Cortex of kidney (tissue), 1 donor: ENCODE measurements at places on chromosomes 12 and 14.

GRCh38 chr12:70643939-70644338, 6.7 kb upstream of the PTPRB start:
- DNase-seq, result no peak

- DNase-seq, result no peak
These were observed 50.4 kb upstream of the ASPG start for GRCh38 chr14:104034976-104035699.

GRCh38 chr12:11798006-11798708, 148.7 kb downstream of the ETV6 start:
- no peak for DNase-seq

GRCh38 chr12:54431911-54432814, 13.1 kb upstream of the ITGA5 start:
- no peak for DNase-seq

- DNase-seq, result no peak
These were observed 329.8 kb upstream of the SFSWAP start for GRCh38 chr12:131380965-131381705.

GRCh38 chr14:25396128-25396527, 346.2 kb upstream of the STXBP6 start:
- DNase-seq, result no peak

- no peak for DNase-seq
These were observed 43.2 kb upstream of the PNMA1 start for GRCh38 chr14:73757381-73757780.

- DNase-seq, result no peak
These were observed 30.1 kb upstream of the PWP1 start for GRCh38 chr12:107655281-107656065.

- DNase-seq, result no peak
These were observed 28.2 kb upstream of the LRP1-AS start for GRCh38 chr12:57175428-57176138.

DNA sequence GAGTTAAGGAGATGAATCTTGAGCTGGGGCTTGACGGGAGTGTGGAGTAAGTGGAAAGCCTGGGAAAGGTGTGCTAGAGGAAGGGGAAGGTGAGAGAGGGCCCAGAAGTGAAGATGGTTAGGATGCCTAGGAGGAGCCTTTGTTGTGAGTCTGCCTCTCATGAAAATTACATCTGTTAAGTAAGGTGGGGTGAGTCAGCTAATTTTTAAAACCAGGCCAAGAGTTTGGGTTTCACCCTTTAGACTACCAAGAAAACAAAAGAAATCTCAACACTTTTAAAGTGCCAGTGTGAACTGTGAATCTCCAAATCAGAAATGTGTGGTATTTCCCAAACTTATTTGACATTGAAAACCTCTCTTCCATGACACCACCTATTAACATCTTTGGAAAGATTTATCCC, 185.2 kb downstream of the CRADD start:
- DNase-seq, result no peak

- no peak for DNase-seq
These were observed 188.3 kb upstream of the BCL2L14 start for GRCh38 chr12:11882301-11883019.

DNA sequence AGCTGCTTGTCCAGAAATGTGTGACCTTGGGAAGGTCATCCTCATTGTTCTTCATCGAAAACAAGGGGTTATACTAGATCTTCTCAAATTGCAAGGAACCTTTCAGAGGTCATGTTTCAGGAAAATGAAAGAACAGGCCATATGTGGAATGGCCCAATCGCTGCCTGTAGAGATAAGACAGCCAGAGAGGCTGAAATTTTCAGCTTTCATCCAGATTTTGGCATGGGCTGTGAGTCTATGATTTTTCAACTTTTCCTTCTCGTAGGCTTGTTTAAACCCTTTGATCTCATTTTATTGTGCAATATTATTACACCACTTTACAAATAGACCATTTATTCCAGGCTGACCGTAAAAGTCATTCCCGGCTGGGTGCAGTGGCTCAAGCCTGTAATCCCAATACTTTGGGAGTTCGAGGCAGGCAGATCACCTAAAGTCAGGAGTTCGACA, 17.1 kb upstream of the ATXN2 start:
- no peak for DNase-seq

DNA sequence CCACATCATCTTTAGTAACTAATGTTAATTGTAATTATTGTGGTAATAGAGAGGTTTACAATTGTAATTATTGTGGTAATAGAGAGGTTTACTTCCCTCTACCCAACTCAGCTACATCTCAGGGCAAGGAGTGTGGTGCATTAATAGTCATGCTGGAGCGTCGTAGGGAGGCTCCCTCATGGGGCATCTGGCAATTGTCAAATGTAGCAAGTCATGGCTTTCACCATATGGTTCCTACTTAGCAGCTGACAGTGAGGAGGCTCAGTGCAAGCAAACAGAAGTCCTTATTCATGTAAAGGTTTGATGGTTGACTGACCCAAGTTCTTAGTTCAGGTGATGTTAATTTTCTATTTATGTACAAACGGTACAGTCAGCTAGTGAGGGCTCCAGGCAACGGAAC, 1012.0 kb downstream of the FLRT2 start:
- DNase-seq, result no peak

- no peak for DNase-seq
These were observed 71.8 kb downstream of the TTC9 start for GRCh38 chr14:70713511-70713916.

DNA sequence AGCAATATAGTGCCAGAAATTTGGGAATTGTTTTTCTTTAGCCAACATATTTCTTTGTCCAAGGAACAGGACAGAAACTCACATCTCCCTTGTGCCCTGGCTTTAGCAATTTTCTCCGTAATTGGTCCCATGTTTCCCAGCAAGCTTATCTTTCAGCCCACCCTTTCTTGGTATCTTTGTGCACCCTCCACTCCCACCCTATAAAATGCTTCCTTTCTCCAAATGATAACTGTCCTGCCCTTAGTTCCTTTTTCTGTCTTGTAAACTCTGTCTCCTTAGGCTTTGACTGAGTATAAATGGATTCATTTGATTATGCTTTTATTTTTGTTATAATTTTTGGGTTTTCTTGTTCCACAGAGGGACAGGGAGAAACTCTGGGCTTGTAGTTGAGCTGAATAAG, 442.8 kb downstream of the ATP23 start:
- DNase-seq, result no peak

- no peak for DNase-seq
These were observed 172.6 kb downstream of the RASSF9 start for GRCh38 chr12:85663631-85664030.

GRCh38 chr14:80109055-80109454, 102.2 kb downstream of the DIO2 start:
- DNase-seq, result no peak

DNA sequence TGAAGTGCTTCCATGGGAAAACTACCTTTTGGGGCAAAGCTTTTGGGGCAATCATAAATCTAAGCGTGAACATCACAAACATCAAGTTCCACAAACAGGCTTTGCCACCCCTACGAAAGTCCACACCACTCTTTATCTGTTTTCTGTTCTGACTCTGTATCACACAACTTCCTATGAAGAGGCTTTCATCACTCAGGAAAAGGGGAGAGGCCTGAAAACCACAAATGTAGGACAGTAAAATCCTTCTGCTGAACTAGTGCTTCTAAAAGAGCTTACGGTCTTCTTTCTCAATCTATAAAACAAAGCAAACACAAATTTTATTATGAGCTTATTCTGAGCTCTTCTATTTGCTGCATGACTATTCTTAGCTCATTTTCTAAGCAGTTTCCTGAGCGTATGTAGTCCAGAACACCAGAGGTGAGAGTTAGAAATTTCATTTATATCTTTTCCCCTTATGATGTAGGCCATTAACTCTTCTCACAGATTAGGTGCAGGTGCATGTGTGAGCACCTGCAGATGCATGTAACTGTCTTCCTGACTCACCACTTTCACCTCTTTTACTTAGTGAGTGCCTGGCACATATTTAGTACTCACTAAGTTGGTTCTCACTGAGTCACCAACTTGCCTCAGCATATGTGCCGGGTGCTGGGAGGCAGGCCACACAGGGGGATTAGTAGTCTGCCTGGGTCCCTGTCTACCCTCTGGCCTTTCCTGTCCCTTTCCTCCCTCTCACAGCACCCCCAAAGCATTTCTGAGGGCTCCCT, 32.9 kb upstream of the SYCP3 start:
- no peak for DNase-seq

GRCh38 chr14:103749860-103750259, 34.2 kb downstream of the ZFYVE21 start:
- DNase-seq, result no peak

GRCh38 chr12:120583478-120584030, 2.4 kb upstream of the POP5 start:
- no peak for DNase-seq

DNA sequence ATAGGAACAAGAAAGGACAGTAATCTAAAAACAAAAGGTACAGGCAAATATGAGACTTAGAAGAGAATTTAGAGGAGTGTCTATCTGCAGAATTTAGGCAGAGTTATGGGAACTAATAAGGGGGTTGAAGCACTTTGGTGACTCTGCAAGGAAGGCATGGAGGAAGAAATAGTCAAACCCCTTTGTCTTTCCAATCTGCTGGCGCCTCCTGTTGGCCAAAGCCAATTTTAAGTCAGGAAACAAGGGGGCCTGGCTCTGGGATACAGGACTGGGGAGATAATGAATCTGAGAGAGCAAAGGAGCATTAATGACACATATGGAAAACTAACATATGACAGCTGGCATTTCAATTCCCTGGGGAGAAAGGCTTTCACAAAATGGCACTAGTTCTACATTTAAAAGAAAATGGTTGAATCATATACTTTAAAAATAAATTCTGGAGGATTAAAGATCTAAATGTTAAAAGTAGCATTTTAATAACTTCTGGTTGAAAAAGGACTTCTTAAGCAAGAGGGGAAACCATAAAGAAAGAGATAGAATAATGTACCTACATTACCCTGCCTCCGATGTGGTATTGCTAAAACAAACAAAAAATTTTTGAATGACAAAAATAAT, 48.5 kb upstream of the CSRP2 start:
- DNase-seq, result no peak

DNA sequence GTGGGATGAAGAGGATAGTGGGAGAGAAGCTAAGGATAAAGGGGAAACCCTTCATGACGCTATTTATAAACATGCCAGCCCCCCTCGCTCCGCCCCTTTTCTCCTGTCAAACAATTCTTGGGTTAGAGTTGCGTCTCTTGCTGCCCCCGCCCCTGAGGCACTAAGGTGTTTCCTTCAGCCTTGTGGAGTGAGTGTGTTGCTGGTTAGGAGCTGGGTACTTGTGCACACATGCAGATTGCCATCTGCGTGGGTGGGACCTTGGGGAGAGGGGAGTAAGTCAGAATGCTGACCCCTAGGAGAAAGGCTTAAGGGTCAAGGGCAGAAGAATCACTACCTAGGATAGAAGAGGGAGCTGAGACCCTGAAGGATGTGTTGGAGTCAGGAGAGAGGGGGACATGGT, 5.4 kb downstream of the FOXJ2 start:
- no peak for DNase-seq

- no peak for DNase-seq
These were observed 51.6 kb upstream of the RIC8B start for GRCh38 chr12:106722837-106723236.

GRCh38 chr14:51442513-51443175, 202.6 kb downstream of the TMX1 start:
- DNase-seq, result no peak

- no peak for DNase-seq
These were observed 536.8 kb downstream of the MED13L start for GRCh38 chr12:115740586-115741155.

- no peak for DNase-seq
These were observed 55.7 kb upstream of the FRMD6 start for GRCh38 chr14:51595881-51596455.

- no peak for DNase-seq
These were observed 194.1 kb downstream of the TMTC3 start for GRCh38 chr12:88336076-88336739.

- DNase-seq, result no peak
These were observed 562 bp downstream of the EAPP start for GRCh38 chr14:34538871-34539406.

DNA sequence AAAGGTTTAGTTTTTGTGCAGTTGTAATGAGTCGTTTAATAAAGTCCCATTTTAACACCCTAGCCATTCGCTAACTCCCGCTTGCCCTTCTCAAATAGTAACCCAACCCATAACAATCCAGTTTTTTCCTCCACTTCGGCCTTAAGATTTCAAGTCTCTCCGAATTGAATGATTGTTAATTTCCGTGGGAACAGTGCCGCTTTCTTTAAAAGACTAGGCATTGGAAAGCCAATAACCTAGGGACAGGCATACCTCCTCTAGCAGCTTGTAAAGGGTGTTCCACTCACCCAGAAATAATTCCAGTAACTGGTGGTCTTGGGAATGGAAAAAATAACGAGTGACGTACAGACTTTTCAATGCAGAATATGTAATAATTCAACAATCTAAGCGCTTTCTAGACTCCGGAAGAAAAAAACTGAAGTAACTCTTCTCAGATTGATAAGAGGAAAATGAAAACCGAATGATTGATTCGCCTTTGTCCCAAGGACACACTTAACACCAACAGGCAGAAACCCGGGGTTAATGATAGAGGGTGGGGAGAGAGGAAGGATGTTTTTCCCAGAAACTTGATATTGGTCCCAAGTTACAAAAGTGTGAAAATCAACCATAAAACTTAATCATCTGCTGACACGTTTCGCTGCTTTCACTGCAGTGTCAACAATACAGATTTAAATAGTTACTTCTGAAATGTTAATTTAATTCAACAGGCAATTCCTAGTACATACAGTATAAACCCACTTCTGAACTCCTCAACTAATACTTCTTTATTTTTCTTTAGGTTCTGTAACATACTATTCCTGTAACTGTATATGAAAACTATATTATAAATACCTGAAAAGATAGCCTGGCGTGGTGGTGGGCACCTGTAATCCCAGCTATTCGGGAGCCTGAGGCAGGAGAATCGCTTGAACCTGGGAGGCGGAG, 1.0 kb upstream of the SINHCAF start:
- no peak for DNase-seq

DNA sequence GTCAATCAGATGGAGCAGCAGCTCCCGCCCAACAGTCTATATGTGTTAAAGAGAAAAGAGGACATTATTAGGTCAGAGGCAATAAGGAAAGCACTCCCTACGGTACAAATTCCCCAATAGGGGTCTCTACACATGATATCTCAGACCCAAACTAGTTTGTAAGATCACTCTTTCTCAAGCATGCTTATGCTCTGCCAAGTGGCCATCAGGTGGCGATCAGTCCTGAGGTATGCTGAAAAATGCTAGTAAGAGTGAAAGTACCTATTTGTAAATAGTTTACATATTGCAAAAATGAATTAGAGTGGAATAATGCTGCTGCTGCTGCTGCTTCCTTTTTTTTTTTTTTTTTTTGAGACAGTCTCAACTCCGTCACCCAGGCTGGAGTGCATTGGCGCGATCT, 61.0 kb downstream of the CPM start:
- no peak for DNase-seq

DNA sequence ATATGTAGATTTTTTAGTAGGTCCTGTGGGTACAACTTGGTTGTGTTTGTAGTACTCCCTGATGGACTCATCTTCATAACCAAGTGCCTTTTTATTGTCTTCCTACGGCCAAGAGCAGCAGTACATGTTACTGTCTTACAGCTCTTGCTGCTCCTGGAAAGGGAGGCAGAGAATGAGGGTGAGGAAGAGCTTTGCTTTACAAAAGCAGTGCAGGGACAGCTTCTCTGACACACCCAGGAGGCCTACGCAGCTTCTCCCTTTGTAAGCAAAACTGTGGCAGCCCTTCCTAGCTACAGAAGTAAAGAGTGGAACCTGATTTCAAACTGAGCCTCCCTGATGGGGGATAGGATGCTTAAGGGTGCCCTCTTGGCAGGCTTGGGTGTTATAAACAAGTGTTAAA, 18.6 kb downstream of the MYRFL start:
- DNase-seq, result no peak

GRCh38 chr12:78062786-78063185, 232.1 kb downstream of the NAV3 start:
- no peak for DNase-seq
